Stimulated activated CD8-positive, alpha-beta memory T cell treated with anti-CD3 and anti-CD28 coated beads, Interleukin-15, amount 100 ng/mL, for 4 hours (primary cell): ENCODE measurements at places on chromosomes 2 and 18.

DNA sequence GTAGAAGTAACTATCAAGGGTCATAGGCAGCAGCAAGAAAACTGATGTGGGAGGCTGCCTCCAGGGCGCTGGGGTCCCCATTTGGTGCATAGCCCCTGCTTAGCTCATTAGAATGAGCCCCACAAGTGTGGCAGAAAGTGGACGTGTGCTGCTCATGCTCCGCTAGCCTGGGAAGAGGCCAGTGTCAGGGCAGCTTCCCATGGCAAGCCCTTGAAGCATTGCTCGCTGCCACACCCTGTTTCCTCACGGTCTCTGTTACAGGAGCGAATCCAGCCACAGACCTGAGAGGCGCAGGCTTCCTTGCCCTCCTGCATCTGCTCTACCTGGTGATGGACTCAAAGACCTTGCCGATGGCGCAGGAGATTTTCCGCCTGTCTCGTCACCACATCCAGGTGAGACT, 22.5 kb downstream of the ELMOD3 start:
- DNase-seq, result no peak

- no peak for DNase-seq
These were observed 40.1 kb downstream of the KCMF1 start for GRCh38 chr2:85011098-85011497.

GRCh38 chr2:100903534-100904258, 83.8 kb downstream of the NPAS2 start:
- DNase-seq, result no peak

DNA sequence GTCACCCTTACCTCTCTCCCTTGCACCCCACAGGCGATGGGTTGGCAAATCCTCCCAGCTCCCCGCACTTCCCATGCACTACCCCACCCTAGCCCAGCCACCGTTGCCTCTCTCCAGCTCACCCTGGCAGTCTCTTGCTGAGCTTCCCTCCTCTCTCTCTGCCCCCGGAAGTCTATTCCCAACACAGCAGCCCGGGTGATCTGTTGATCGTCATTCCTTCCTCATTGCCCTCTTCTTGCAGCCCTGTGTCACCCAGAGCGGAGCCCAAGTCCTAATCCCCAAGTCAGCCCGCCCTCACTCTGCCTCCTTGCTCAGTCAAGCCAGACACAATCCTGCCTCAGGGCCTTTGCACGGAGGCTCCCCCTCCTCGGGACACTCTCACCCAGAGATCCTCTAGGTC, 55.2 kb downstream of the CIB4 start:
- DNase-seq, result no peak

DNA sequence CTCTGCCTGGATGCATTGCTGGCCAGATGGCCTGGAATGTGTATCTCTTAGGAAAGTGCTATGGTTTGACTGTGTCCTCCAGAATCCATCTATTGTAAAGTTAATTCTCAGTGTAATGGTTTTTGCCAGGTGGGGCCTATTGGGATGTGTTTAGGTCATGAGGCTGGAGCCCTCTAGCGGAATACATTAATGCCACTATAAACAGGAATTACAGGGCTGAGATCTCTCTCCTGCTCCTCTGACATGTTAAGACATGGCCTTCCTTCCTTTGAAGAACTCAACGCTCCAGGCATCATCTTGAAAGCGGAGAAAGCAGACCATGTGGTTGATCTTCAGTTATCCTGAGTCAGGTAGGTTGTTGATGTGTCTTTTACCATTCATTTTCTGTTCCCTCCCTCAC, 276.4 kb downstream of the RPIA start:
- no peak for DNase-seq

DNA sequence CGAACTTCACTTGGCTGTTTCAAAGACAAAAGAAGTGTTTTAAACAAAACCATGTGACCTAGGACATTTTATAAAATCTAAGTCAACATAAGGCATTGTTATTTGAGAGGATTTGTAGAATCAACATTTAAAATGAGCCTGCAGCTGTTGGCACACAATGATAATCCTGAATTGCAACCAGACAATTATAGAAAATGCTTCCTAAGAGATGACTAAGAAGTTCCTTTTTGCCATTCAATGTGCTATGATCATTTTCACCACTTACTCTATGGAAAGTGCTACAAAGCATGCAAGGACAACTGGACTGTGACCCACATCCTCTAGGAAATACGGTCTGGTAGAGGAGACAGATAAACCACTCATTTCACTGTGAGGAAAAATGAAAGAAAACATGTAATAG, 246.4 kb downstream of the CDH20 start:
- DNase-seq, result no peak

- DNase-seq, result no peak
These were observed 131.4 kb upstream of the CCDC68 start for GRCh38 chr18:55090564-55091188.

GRCh38 chr2:206000776-206001175, 85.2 kb downstream of the INO80D start:
- DNase-seq, result no peak

GRCh38 chr18:50706199-50706598, 113.6 kb downstream of the MRO start:
- DNase-seq, result no peak

- DNase-seq, result no peak
These were observed 326.8 kb upstream of the GYPC start for GRCh38 chr2:126329173-126329572.

DNA sequence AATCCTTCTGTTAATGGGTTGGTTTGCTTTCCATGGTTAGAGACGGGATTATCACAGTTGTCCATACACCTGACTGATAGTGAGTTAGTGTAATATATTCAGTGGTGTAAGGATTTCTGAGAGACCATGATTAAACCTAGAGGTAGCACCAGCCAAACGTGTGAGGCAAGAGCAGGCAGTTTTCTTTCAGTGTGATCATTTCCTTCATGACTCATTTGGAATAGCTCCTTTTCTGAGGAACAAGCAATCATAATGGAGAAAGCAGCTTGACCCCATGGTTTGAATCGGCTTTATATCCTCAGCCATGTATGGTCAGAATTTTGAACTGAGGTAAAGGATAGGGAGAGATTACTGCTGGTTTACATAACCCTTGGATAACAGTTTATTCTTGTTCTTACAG, 2.9 kb downstream of the MXD1 start:
- no peak for DNase-seq

DNA sequence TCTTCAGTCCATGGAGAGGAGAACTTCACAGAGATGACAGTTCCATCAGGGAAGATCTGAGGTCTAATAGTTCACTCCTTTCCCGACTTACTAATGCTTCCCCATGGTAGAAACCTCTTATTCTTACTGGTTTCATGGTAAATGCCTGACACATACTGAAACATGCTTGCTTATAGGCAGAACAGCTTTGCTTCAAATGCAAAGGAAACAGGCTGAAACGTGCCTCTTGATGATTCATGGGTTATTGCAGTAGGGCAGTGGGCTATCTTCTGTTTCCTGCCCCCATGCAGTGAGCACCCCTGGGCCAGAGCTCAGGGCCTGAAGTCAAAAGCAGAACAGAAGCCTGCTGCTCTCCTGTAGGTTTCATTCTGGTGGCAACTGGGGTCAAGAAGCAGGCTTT, 223.5 kb downstream of the RDH14 start:
- no peak for DNase-seq

DNA sequence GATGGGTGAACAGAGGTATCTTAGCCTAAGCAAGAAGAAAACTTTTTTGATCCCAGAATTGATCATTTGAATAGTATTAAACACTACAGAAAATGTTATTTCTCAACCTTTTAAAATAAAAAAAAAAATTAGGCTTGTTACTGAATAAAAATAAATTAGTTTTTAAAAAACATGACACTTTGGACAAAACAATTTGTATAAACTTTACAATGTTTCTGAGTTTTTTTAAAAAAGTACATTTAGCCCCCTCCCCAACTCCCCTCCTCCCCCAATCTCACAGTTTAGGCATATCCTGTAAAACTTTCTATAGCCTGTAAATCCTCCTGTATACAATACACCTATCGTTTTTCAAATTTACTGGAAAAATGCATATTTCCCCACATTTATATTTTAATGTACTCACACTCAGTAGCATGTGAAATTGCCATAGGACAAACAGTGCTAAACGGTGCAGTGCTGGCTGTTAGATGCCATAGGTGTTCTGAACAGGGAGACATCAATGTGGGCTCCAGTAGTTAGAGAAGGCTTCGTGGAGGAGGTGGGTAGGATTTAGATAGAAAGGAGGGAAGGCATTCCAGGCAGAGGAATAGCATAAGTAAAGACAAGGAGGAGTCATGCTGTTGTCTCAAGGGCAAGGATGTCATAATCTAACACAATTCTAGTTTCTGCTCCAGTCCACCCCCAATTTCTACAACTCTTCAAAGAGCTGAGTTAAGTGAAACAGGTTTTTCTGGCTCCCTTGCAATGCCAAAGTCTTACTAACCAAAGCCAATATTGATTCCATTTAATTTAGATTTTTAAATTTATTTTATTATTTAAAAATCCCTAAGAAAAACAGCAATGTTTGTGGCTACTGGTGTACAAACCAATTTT, 50.9 kb downstream of the SP3 start:
- DNase-seq, result no peak

- no peak for DNase-seq
These were observed 204.3 kb downstream of the GULP1 start for GRCh38 chr2:188495969-188496431.

- no peak for DNase-seq
These were observed 15.9 kb downstream of the GLI2 start for GRCh38 chr2:120751553-120751952.

DNA sequence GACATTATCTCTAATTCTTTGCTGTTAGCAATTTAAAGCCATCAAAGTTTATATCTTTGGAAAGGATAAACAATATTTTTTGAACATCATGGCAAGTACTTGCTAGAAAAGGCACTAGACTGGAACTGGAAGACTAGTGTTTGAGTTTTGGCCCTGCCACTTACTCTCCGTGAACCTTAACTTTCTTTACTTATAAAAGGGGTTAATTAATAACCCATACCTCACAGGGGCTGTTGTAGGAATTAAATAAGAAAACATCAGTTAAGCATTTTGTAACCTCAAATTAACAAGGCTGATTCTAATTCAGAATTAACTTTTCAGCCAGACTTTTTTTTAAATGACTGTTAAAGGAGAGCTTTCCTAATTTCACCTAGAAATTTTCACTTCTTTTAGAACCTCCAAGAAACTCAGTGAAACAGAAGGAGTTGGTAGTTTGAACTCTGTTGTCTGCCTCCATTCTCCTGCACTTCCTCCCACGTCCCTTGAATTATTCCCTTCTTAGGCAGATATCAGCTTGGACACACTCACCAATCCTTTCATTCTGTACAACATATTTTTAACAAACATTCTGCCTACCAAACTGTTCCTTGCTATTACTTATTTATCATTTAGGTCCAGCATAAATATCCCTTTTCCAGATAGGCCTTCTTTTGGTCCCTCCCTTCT, 79.5 kb downstream of the COX7A2L start:
- DNase-seq, result no peak

- no peak for DNase-seq
These were observed 13.6 kb upstream of the APCDD1 start for GRCh38 chr18:10440884-10441283.

GRCh38 chr18:50875966-50876536, 2.9 kb upstream of the ME2 start:
- DNase-seq, result no peak

DNA sequence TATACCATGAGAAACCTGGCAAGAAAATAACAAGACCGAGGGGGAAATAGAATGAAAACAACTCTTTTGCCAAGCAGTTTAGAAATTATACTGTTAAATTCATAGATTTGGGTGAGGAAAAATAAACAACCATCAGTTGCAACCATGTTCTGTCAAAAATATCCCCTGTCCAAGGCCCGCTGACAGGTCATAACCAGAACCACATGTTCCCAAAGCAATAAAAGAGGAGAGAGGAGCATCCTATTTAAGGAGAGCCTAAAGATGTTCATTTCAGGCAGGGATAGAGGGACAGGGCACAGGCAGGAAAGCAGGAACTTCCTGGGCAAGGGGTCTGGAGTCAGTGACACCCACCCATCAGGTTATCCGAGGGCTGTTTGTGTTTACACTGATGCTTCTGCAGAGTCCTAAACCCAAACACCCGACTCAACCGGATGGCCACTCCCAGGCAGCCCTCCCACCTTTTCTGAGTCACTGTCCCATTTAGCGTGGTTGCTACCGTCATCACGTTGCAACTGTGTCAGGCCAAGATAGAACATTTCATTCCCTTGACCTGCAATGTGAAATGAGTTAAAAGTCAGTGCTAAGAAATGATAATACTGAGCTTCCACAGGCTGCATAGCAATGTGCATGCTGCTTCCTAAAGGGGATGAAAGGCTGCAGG, 468.3 kb upstream of the RAB12 start:
- no peak for DNase-seq

DNA sequence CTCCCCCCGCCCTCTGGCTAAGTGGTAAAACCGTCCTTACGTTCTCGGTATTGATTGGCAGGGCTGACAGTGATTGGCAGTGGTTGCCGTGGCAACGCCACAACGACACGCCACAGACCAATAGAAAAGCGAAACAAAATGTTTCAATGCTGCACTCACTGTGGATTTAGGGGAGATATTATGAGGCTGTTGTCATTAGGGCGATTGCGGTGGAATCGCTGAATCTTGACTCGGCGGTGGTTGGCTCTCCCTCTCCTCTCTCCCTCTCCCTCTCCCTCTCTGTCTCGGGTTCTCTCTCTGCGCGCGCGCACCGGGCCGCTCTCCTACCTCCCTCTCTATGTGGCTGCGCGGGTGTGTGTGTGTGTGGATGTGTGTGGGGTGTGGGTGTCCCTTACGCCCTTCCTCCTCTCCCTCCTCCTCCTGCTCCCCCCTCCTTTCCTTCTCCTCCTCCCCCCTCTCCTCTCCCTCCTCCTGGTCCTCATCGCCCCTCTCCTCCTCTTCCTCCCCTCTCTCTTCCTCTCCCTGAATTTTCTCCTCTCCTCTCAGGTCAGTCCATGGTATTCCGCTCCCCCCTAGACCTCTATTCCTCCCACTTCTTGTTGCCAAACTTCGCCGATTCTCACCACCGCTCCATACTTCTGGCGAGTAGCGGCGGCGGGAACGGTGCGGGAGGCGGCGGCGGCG, at the start of gene SIX3:
Gene SIX3 (plus strand): TSS at position 152 of the 684 bp plus-strand sequence. CDS start 403 bp downstream, at position 555.
- DNase-seq, result no peak

DNA sequence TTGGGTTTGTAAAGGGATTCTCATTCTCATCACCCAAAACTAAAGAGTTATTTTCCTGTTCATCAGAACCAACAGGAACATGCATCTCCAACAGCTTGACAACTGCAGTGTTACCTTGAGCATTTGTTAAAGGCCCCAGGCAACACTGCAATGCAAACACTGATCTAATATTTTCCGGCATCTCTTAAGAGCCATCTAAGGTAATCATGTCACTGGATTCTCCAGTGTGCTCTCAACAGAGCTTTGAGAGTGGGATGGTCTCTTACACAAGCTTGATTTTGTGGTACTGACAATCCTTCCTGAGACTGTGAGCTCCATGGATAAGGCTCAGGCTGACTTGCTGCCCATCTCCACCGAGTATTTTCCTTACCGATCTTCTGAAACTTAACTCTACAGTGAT, 90.5 kb upstream of the ITGB6 start:
- DNase-seq, result no peak

- no peak for DNase-seq
These were observed 36.9 kb downstream of the TBC1D8 start for GRCh38 chr2:101114268-101114783.

- no peak for DNase-seq
These were observed 40.6 kb upstream of the SNED1 start for GRCh38 chr2:240957656-240958365.
